ENCODE measurements at places on chromosomes 7 and 10. TPM values are rescaled to one million over a fixed set of nuclear protein-coding genes. Genes with fewer than 3 reads are reported as not detected.

GRCh38 chr7:104005197-104005596, 15.7 kb upstream of the RELN start:
- H3K27ac ChIP-seq, result no peak overlapping the region
- H3K27me3 ChIP-seq, result peaks cover under 1% of the 10 kb centered on the region
- DNase-seq, result no peak
- no peaks in the 10 kb centered on the region for H3K36me3 ChIP-seq
- no peaks in the 10 kb centered on the region for H3K4me1 ChIP-seq

DNA sequence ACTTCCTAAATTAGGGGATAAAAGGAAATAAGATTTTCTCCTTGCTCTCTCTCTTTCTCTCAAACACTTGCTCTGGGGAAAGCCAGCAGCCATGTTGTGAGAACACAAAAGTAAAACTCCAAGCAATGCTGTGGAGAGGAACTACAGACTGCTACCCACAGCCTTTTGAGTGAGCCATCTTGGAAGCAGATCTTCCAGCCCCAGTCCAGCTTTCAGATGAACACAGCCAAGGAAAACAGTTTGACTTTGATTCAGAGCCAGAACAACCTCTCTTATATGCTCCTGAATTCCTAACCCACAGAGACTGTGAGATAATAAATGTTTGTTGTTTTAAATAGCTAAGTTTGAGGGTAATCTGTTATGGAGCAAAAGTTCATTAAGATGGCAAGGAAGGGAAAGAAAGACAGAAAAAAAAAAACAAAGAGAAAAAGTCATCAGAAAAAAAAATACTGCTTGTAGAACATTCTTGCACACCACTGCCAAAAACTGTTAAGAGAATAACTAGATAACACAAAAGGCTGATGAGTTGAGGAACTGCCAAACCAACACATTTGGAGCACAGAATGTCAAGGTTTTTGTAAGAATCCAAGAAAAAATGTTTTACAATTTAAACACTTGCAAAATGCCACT, 20.9 kb upstream of the PRKAR2B start:
- DNase-seq, result no peak
- no peaks in the 10 kb centered on the region for H3K4me1 ChIP-seq
- no peaks in the 10 kb centered on the region for H3K36me3 ChIP-seq
- H3K4me3 ChIP-seq, result no peak overlapping the region
- H3K27ac ChIP-seq, result no peak overlapping the region

GRCh38 chr7:15755061-15755460, 68.6 kb upstream of the MEOX2 start:
- no peak overlapping the region for H3K27ac ChIP-seq
- no peak overlapping the region for H3K4me3 ChIP-seq
- H3K27me3 ChIP-seq, result no peaks in the 10 kb centered on the region
- H3K4me1 ChIP-seq, result no peaks in the 10 kb centered on the region
- no peak for DNase-seq

DNA sequence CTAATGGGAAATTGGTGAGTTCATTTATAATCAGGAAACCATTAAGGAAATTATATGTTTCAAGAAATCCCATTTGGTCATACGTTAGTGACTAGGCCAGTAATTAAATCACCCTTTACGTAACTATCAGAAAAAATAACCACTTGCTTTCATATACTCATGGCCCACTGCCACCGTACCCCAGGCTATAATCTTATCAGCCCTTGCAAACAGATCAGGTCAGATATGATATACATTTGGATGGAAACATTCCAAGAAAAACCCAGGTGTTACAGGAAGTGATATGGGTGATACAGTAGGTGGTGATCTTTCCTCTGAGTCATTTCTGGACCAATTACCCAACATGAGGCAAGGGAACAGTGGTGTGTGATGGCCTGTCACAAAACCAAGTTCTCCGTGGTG, 481.0 kb upstream of the SEMA3A start:
- DNase-seq, result no peak
- H3K36me3 ChIP-seq, result no peaks in the 10 kb centered on the region
- no peak overlapping the region for H3K27ac ChIP-seq
- H3K27me3 ChIP-seq, result no peaks in the 10 kb centered on the region
- no peak overlapping the region for H3K4me3 ChIP-seq

DNA sequence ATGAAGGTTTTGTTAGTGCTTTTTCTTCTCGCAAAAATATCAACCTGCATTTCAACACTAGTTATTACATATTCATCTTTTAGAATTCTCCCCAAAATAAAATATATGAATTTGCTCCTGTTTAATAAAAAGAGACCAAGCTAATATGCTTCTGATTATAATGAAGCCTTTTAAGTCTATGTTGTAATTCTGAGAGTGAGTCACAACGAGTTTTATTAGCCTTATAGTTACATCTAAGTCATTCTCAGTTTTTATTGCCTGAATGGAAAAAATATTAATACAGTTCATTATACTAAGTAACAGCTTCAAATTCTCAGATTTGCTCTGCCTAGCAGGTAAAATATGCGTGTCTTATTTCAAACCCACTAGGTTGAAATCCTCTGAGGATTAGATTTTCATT, 152.4 kb upstream of the CELF2 start:
- H3K4me3 ChIP-seq, result no peak overlapping the region
- no peak overlapping the region for H3K27ac ChIP-seq
- H3K4me1 ChIP-seq, result no peaks in the 10 kb centered on the region
- H3K36me3 ChIP-seq, result no peaks in the 10 kb centered on the region
- no peak for DNase-seq

The GARIN1A gene
- total RNA-seq, result 0.60 TPM

All from activated CD8-positive, alpha-beta T cell treated with anti-CD3 and anti-CD28 coated beads, Interleukin-2, amount 10 ng/mL, durations not matched to agents 7 days and 5 days (primary cell).